ENCODE measurements at places on chromosomes 4 and X. TPM values are rescaled to one million over a fixed set of nuclear protein-coding genes. Genes with fewer than 3 reads are reported as not detected.

DNA sequence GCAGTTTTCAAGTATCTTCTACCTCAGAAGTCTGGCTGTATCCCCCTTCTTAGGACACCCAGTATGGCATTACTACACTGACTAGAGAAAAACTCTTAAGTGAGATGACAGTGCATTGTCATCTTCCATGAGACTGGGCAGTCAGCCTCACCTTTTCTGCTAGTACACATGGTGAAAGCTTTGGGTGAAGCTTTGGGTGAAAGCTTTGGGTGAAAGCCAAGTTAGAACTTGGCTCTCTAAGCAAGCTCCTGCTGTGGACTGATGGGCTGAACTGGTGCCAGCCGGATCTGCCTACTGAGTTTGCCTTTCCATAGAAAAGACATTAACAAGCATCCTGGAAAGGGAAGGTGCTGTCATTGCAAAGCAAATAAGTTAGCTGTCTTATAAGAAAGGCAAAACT is 8.8 kb downstream of the EPHA5 start:
- no peak for DNase-seq
- H3K4me1 ChIP-seq, result no peaks in the 10 kb centered on the region
- H3K36me3 ChIP-seq, result no peaks in the 10 kb centered on the region

DNA sequence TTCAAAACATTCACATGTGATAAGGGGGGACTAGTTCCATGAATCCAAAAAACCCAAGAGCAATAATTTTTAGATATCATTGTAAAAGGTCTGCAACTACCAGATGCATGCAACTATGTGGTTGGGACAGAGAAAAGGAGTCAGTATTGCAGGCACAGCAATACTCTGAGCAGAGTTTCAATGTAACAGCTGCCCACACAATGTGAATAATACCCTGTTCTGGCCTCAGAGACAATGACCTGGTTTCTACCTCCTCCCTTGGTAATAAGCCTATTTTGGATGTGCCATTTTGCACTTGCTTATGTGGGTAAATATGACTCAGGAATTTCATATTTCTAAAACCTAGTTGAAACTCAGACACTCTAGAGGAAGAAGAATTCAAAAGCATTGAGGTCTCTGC is 194.8 kb upstream of the RASGEF1B start:
- DNase-seq, result no peak
- H3K27me3 ChIP-seq, result no peaks in the 10 kb centered on the region
- no peak overlapping the region for H3K27ac ChIP-seq
- peaks cover 21% of the 10 kb centered on the region for H3K4me1 ChIP-seq
- H3K4me3 ChIP-seq, result no peak overlapping the region
- H3K36me3 ChIP-seq, result no peaks in the 10 kb centered on the region

- H3K36me3 ChIP-seq, result peaks cover 29% of the 10 kb centered on the region
- no peaks in the 10 kb centered on the region for H3K4me1 ChIP-seq
- no peaks in the 10 kb centered on the region for H3K27me3 ChIP-seq
- no peak for DNase-seq
- H3K4me3 ChIP-seq, result no peak overlapping the region
Observed at GRCh38 chrX:18894156-18894555, 89.8 kb downstream of the PHKA2 start.

The NSG1 gene
- total RNA-seq, result 42.0 TPM
